CD4-positive, CD25-positive, alpha-beta regulatory T cell (primary cell): ENCODE measurements at places on chromosomes 12 and 14.

GRCh38 chr14:71324767-71325272, 417.6 kb downstream of the PCNX1 start:
- DNase-seq, result peak; percentile 30
- peaks cover 55% of the 10 kb centered on the region for H3K4me1 ChIP-seq
- H3K27ac ChIP-seq, result no peak overlapping the region
- H3K4me3 ChIP-seq, result peak overlapping the region; percentile 61

DNA sequence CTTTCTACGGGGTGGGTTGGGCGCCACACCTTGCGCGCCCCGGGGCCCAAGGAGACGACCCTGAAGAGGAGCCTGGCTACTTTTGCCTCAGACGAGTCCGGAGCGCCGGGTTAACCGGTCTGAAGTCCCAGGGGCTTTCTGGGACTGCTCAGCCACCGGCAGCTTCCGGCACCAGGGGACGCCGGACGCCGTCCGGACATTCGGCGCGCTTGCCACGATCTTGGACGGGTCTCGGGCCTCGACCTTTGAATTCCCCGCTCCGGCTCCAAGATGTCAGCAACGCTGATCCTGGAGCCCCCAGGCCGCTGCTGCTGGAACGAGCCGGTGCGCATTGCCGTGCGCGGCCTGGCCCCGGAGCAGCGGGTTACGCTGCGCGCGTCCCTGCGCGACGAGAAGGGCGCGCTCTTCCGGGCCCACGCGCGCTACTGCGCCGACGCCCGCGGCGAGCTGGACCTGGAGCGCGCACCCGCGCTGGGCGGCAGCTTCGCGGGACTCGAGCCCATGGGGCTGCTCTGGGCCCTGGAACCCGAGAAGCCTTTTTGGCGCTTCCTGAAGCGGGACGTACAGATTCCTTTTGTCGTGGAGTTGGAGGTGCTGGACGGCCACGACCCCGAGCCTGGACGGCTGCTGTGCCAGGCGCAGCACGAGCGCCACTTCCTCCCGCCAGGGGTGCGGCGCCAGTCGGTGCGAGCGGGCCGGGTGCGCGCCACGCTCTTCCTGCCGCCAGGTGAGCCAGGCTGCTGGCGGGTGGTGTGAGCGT, at the start of gene ACOT4:
ACOT4 (plus strand) TSS at position 184 of the 760 bp plus-strand sequence; CDS start at position 271, 87 bp downstream.
- peak within 1 kb of the TSS; percentile 19 for H3K27ac ChIP-seq
- H3K4me3 ChIP-seq, result peak within 1 kb of the TSS; percentile 62
- peaks cover 4% of the 10 kb centered on the region for H3K4me1 ChIP-seq

GRCh38 chr12:52080403-52081251, 1.1 kb downstream of the SMIM41 start:
- H3K36me3 ChIP-seq, result peaks cover 30% of the 10 kb centered on the region
- H3K4me3 ChIP-seq, result no peak overlapping the region
- H3K27me3 ChIP-seq, result no peaks in the 10 kb centered on the region
- DNase-seq, result no peak

DNA sequence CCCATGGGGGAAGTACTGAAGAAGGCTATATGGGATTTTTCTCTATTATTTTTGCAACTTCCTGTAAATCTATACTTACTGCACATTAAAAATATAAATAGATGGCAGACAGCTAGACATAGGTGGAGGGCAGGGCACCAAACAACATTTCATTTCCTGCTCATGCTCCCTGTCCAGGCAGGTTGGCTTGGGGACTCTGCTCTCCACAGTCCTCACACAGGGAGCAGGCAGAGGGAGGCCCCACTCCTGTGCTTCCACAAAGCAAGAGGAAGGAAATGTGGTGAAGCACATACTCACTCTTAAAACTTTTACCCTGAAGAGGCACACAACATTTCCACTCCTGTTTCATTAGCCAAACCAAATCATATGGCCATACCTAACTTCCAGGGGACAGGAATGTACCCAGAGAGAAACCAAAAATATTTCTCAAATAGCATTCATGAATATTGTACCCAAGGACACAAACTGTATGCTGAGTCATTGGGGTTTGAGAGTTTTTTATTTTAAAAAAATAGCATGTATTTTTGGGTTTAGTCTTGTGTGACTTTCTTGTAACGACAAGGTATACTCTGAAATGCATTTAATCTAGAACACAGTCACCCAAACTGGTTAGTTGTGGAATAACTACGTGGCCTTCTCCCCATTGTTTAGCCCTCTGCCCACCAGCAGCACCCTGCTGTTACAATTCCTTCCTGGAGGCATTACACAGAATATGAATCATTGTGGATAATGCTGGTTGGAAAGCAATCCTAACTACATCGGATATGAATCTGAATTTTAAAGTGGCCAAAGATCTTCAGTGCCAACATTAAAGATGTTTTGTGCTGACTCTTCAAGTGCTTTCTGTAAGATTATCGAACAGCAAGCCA, 40.9 kb downstream of the RTN1 start:
- no peaks in the 10 kb centered on the region for H3K27me3 ChIP-seq
- H3K27ac ChIP-seq, result no peak overlapping the region
- no peaks in the 10 kb centered on the region for H3K4me1 ChIP-seq
- H3K36me3 ChIP-seq, result no peaks in the 10 kb centered on the region
- no peak overlapping the region for H3K4me3 ChIP-seq

GRCh38 chr12:2613326-2614073, 181.3 kb upstream of the FKBP4 start:
- no peak for DNase-seq
- no peaks in the 10 kb centered on the region for H3K4me1 ChIP-seq
- H3K27ac ChIP-seq, result no peak overlapping the region
- no peaks in the 10 kb centered on the region for H3K36me3 ChIP-seq
- H3K27me3 ChIP-seq, result no peaks in the 10 kb centered on the region

DNA sequence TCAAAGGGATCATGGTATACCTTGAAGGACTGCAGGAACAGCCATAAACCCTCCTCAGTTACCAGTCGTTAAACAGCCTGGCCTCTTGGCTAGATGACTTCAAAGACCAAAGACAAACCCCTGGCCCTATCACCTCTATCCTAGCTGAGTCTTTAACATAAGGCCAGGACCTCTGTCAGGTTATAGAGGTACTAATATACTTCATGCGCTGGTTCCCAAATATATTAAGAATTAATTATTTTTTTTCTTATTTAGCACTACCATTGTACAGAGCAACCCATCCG, 459.8 kb downstream of the RAD51B start:
- no peak overlapping the region for H3K4me3 ChIP-seq
- no peak for DNase-seq
- peaks cover 44% of the 10 kb centered on the region for H3K4me1 ChIP-seq
- no peak overlapping the region for H3K27ac ChIP-seq

GRCh38 chr14:74882103-74882920, 596 bp downstream of the DLST start:
- peaks cover 17% of the 10 kb centered on the region for H3K36me3 ChIP-seq
- H3K27ac ChIP-seq, result peak overlapping the region; percentile 84
- peaks cover 42% of the 10 kb centered on the region for H3K4me1 ChIP-seq
- peak overlapping the region; percentile 93 for H3K4me3 ChIP-seq

GRCh38 chr14:55964821-55965220, 153.4 kb upstream of the PELI2 start:
- no peaks in the 10 kb centered on the region for H3K36me3 ChIP-seq
- no peaks in the 10 kb centered on the region for H3K27me3 ChIP-seq
- H3K4me1 ChIP-seq, result no peaks in the 10 kb centered on the region
